Omental fat pad (tissue), 4 donors: ENCODE measurements at places on chromosomes 5 and 9. TPM values are rescaled to one million over a fixed set of nuclear protein-coding genes. Genes with fewer than 3 reads are reported as not detected.

- DNase-seq = no peak
Measured at GRCh38 chr5:42656651-42657015, 100.0 kb upstream of the CCDC152 start.

DNA sequence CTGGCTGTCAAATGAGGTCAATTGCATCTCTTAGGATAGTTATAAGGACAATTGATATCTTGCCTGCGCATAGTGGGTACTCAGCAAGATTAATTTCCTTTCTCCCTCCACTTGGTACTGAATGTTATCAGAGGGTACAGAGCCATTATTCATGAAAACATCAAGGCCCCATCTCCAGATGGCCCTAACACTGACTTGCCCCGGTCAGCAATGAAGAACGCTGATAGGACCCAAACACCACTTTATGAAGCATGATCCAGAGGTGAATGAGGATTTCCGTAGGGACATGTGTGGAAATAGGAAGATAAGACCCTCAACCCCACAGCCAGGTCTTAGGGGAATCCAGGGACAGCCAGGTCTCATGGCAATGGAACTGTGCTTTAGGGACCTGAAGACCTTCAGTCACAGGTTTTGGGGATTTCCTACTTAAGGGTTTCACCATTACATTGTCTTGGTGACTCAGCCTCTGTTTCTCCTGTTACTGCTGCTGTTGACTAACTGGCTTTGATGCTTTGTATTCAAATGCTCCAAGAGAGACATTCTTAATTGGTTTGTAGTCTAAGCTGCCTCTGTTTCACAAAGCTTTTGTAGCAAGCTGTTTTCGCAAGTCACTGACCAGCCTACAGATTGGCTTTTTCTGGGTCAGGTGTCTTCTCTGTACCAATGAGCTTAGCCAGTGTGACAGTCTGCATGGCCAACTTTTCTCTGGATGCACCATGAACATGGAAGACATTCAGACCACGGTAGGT lies 35.3 kb upstream of the IQGAP2 start:
- DNase-seq = no peak

DNA sequence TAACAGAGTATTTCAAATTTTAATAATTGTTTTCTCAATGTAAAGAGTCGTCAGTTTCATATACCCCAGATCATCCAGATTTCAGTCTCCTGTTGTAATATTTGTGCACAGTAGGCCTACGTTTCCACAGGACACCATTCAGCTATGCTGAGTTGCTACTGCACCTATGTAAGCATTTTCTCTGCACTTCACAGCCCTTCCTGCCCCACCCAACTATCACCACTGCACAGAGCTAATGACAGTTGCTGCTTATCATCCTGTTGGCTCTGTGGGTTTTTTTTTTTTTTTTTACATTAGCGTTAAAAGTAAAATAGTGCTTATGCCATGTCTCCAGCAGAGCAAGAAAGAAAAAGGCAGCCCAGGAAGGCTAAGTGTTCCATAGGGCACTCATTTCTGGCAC lies 5.9 kb upstream of the PRKACG start:
- no peak for DNase-seq

- no peak for DNase-seq
Measured at GRCh38 chr5:117333011-117333410, 758.4 kb upstream of the SEMA6A start.

DNA sequence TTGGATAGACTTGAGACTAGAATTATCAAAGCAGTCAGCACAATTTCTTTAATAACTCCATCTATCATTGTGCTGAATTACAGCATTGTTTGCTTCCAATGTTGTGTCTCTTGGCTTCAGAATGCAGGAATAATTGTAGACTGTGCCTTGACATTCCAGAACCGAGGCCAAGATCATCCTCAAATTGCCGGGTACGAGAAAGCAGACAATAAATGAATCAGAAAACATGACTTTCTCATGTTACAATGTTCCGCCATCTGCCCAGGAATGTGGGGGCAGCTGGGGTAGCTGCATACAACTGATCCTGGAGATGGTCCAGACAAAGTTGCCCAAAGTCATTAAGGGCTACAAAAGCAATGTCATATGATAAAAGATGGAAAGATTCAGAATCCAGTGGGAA lies 206.2 kb upstream of the SGCD start:
- no peak for DNase-seq

DNA sequence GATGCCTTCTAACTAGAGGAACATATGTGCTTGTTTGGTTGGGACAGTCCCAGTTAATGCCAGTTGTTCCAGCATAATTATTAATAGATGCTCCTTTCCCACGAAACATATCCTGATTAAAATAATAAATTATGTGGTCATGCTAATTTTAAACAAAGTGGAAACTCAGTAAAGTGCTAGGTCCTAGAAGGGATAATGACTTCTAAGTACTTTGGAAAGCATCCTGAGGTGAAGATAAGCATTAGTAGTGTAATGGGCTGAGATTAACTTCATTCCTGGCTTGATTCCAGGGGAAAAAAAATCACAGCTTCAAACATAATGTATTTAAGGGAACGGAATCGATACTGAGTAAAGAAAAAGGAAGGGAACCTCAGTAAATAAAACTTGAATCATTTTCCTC lies 213.7 kb upstream of the SNX2 start:
- no peak for DNase-seq

DNA sequence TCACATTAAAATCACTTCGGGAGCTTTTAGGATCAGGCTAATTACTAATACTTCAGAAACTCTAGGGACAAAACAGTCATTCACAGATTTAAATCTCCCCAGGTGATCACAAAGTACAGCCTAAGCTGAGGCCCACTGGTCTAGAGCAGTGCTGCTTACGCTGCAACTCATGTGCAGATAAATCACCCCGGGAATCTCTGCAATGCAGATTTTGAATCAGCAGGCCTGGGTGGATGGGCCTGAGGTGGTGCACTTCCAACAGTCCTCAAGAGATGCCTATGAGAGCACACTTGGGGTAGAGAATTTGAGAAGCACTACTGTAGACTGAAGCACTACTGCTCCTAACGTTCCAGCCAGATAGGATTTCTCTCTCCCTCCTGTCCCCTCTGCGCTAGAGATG lies 28.4 kb downstream of the CSF1R start:
- no peak for DNase-seq

DNA sequence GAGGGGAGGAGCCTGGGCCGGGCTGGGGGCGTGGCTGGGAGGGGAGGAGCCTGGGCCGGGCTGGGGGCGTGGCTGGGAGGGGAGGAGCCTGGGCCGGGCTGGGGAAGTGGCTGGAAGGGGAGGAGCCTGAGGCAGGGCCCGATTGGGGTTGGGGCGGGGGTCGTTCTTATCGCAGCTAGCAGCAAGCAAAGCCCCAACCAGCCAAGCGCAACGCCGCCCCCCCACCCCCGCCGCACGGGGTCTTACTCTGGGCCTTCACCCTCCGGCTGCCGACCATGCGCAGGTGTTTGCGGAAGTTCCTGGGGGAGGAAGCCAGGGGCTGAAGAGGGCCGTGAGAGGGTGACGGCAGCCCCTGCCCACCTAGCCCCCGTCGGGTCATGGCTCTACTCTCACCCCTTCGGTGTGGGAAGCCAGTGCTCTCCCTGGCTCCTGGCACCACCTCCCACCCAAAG lies 5.0 kb downstream of the NSMF start:
- no peak for DNase-seq

- no peak for DNase-seq
Measured at GRCh38 chr9:110089681-110090370, 118.1 kb downstream of the C9orf152 start.

- DNase-seq = no peak
Measured at GRCh38 chr9:35861161-35861897, 8.9 kb downstream of the OR13J1 start.

- DNase-seq = no peak
Measured at GRCh38 chr5:131378721-131379541, 115.1 kb downstream of the CDC42SE2 start.

GRCh38 chr5:66143473-66144073 lies 527 bp upstream of the SREK1 start:
- DNase-seq = no peak

GRCh38 chr9:95188459-95188858 lies 129.1 kb downstream of the FANCC start:
- DNase-seq = no peak

GRCh38 chr5:36377192-36377591 lies 75.5 kb upstream of the RANBP3L start:
- no peak for DNase-seq

DNA sequence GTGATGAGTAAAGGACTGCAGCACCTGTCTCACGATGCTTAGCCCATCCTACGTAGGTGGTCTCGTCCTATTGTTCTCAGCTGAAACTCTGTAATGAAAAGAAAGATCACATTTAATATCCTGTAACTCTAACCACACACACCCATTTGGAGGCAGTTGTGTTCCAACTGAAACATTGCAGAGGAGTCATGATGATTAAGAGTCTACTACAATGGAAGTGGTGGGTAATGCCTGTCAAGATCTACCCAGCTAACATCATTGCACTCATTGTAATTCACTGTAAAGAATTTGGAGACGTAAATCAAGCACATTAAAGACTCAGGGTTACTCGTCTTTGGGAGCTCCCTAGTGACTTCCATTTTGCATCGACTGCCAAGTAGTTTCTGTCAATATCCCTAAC lies 106.0 kb upstream of the PTPN3 start:
- no peak for DNase-seq

DNA sequence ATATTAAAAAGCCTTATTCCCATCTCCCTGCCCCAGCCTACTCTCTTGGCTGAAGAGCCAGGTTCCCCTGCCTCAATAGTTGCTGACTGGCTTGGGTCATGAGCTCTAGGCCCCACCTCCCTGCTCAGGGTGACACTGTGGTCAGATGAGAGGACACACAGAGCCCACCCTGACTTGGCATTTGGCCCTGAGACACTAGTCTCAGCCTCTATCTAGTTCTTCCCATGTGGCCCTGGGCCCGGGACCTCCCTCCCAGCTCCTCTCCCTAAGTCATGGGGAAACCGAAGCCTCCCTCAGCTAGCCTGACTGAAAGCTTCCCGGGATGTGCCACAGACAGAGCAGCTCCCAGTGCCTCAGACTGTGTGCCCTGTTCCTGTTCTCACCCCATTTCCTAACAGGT lies 5.8 kb upstream of the MYOZ3 start:
- no peak for DNase-seq

DNA sequence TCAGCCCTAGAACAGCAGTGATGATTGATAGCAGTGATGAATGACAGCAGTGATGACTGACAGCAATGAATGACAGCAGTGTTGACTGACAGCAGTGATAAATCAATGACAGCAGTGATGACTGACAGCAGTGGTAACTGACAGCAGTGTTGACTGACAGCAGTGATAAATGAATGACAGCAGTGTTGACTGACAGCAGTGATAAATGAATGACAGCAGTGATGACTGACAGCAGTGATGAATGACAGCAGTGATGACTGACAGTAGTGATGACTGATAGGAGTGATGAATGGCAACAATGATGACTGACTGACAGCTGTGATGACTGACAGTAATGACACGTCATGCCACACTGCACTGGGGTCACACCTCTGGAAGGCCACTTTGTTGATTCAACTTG lies 106.8 kb downstream of the ENTREP1 start:
- DNase-seq = no peak

DNA sequence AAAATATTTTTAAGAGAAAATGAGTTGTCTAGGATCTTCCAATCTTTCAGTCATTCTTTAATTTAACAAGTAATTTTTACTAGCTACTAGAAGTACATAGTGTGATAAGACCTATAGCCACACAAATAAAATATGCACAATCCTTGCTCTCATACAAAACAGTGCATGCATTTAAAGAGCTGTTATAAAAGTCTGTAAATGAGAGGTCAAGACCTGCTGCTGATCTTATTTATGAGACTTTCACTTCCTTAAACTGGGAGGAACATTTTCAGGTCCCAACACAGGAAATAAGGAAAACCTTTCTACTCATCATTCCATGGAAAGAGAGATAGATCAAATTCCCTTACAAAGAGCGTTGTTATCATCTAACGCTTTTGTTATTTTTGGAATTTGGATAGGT lies 54.2 kb upstream of the PAM start:
- DNase-seq = no peak

DNA sequence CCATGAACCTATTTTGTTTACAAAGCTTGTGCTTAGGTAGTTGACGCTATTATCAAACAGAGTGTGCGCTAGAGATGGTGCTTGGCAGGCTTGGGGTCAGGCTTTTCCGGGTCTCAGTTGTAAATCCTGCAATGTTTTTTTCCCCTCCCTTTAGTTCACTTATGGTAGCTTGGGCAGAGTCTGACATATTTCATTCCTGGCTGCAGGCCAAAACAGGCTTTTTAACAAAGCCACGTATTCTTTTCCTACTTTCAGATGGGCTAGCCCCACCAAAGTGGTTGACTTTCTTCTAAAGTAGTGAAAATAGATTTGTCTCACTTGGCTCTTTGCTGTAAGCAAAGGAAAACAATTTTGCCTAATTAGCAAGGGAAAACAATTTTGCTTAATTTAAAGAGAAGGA lies 58.0 kb upstream of the FBN2 start:
- DNase-seq = no peak

The RNF183 gene
- not detected for total RNA-seq

The LRRC19 gene
- not detected for total RNA-seq

The GARIN3 gene
- not detected for total RNA-seq

The PPP2CA gene
- total RNA-seq = 244 TPM

The ADGRD2 gene
- not detected for total RNA-seq

The F2RL1 gene
- 1.6 TPM for total RNA-seq

The LCN9 gene
- not detected for total RNA-seq

The RIMOC1 gene
- total RNA-seq = 16.3 TPM

The SLC36A3 gene
- not detected for total RNA-seq

The IFNA13 gene
- total RNA-seq = not detected

The DMRT2 gene
- total RNA-seq = 1.1 TPM

The ADAMTS19 gene
- total RNA-seq = not detected

The FAM200C gene
- 3.5 TPM for total RNA-seq

The FAM151B gene
- total RNA-seq = 3.8 TPM

The MTX3 gene
- total RNA-seq = 16.6 TPM

The IFNA2 gene
- not detected for total RNA-seq

The ZCCHC9 gene
- total RNA-seq = 23.0 TPM

The RGS7BP gene
- total RNA-seq = 0.84 TPM

The DMXL1 gene
- total RNA-seq = 40.7 TPM
